ENCODE measurements at places on chromosomes 5 and 9. TPM values are rescaled to one million over a fixed set of nuclear protein-coding genes. Genes with fewer than 3 reads are reported as not detected.

PCDHGA3 gene
- 0.49 TPM for total RNA-seq

SGCD gene
- total RNA-seq = 1.7 TPM

MARCHF3 gene
- 4.9 TPM for total RNA-seq

FOXD4L6 gene
- total RNA-seq = not detected

All from M059J (cell line).